ENCODE measurements at places on chromosomes 2 and 18.

DNA sequence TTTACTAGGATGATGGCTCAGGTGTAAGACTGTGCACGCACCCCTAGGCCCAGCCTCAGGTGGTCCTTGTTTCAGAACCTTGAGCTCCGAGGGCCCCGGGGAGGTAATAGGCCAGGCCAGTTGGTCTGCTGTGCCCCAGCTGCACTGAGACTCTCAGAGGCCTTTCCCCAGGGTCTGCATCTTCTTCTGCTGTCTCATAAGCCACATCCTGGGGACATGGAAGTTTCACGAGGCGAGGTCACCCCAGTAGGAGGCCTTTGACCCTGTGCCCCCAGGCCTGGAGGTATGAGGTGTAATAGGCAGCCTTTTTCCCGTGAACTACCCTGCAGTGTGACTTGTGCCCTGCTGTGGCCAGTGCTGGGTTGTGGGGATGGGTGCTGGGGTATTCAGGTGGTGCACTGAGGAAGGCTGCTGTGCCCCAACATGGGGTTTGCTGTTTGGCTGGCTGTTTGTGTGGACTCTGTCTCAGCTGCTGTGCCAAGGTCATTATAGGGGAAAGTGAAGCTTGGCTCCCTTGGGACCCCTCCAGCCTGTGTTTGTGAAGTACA lies 6.9 kb downstream of the OXER1 start:
- DNase-seq = no peak

DNA sequence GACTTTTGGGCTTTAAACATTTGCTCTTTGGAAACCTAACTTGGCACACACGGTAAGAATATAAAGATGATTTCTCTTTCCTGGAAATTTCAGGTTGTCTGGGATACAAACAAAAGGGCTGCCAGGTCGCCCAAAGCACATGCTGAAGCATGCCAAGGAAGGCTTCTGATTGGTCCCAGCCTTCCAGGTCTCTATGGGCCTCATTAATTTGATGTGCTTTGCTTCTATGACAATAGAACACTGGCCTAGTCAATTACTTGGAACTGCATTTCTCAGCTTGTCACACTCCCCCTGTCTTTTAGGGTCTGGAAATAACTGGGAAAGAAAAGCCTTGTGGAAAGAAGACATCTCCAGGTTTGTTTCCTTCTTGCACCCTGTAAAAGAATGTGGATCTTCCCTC lies 228.9 kb downstream of the ADCYAP1 start:
- no peak for DNase-seq

GRCh38 chr18:13612196-13612997 lies 114.0 kb downstream of the FAM210A start:
- DNase-seq = no peak

GRCh38 chr2:45153121-45153520 lies 143.9 kb upstream of the SIX2 start:
- DNase-seq = no peak

DNA sequence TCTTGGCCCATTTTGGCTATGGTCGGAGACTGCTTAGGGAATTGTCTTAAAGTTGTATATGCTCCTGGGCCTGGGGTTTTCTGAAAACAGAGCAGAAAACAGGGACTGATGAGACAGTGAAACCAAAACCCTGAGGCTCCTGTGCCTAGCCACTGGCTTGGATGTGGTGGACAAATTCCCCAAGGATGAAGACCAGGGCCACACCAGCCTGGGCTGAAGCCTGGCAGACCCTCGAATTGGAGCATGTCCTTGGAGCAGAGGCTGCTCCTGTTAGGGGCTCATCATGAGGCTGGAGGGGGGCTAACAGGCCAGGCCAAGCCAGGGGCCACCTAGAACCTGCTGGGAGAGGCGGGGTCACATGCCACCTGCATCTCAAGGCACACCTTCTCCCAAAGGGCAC lies 68.1 kb downstream of the STPG4 start:
- DNase-seq = no peak
